Stromal cell of bone marrow (primary cell): ENCODE measurements at places on chromosomes 1 and 21.

- no peak for DNase-seq
Observed at GRCh38 chr1:24961961-24962861, 32.1 kb upstream of the RUNX3 start.

- DNase-seq, result no peak
Observed at GRCh38 chr1:71706029-71706671, 576.2 kb downstream of the NEGR1 start.

DNA sequence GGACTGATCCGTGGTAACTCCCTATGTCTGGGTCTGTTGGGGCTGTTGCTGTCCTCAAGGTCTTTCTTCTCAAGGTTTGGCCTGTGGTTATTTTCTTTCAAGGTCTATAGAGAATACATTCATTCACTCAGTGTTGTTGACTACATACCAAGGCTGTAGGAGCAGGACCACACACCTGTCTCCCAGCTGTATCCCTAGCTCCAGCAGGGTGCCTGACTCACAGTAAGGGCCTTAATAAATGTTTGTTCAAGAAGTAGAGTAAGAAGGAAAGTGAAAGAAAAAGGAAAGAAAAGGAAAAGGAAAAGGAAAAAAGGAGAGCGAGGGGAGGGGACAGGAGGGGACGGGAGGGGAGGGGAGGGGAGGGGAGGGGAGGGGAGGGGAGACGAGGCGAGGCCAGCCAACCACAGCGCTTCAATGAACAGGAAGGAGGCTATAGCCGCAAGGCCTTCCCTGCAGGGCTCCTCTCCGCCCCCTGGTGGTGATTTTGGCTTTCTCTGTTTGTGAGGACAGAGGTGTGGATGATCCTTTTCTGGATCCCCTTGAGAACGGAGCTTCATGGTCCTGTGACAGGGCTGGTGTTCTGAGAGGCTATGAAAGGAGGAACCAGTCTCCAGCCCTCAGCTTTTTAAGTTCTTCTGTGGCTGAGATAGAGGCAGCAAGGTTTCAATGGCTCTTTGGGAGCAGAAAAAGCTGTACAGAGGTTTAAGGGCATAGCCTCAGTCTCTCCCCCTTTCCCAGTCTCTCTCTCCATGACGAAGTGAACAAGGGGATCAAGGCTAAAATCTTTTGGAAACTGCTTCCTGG lies 30.6 kb upstream of the LCE5A start:
- no peak for DNase-seq

DNA sequence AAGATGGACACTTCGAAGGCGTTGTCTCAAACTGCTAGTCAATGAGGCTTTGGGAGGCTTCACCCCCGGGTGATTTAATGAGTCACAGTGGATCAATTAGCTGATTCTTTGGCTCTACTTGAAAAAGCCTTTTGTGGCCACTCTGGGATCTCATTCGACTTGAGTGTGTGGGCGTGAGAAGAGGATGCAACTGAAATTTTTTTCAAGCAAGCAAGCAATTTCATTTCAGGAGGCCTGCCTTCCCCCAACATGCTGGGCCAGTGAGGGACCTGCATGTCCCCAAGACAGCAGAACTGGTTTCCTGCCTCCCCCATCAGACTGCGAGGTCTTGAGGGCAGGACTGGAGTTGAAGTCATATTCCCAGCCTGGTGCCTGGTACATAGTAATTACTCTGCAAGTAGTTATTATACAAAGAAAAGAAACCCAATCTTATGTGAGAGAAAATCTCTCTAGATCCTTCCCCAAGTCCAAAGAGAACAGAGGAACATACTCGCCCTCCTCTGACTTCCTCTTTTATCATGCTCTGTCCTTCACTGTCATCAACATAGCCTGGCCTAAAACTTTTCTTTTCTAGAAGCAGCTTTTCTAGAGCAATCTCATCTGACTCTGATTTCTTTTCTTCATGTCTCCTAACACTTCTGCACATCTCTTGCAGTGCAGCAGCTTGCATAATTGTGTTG lies 22.7 kb downstream of the SYT6 start:
- no peak for DNase-seq

GRCh38 chr1:117580436-117580835 lies 25.4 kb upstream of the TENT5C start:
- DNase-seq, result no peak

DNA sequence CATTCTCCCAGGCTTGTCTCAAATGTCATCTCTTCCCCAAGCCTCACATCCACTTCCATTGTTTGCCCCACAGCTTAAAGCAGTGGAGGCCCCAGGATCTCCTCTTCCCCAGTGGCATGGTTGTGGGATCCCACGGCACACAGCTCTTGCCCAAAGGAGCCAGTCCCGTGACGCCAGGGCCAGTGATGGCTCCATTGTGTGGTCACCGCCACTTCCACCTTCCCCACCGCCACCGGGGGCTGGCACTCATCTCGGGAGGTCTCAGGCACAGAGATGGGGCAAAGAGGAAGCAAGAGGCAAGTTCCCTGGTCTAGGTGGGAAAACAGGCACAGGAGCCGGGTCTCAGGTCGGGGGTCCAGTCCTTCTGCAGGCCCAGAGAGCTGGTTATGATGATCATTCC lies 22.9 kb upstream of the ALDH4A1 start:
- no peak for DNase-seq

- no peak for DNase-seq
Observed at GRCh38 chr1:117930484-117930883, 945 bp downstream of the WDR3 start.

DNA sequence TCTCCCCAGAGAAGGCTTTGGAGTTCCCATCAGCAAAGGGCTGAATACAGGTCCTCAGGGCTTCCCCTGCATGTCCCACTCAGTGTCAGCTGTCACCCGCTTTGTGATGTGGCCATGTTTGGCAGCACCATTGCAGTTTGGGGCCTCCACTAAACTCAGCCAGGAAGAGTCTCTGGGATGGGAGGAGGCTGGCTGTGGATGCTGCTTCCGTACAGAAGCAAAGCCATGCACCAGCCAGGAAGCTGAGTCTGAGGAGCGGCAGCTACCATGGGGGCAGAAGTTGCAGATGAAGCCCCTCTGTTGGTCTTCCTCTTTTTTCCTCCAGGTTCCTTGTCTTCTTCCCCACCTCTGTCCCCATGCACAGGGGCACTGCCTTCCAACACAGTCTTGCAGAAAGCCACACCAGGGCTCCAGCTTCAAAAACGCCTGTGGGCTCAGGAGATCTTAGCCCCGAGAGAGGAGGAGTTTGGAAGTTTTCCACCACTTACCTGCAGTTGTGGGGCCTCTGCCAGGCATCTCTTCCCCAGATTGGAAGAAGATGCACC lies 416.8 kb downstream of the NPHP4 start:
- DNase-seq, result no peak

DNA sequence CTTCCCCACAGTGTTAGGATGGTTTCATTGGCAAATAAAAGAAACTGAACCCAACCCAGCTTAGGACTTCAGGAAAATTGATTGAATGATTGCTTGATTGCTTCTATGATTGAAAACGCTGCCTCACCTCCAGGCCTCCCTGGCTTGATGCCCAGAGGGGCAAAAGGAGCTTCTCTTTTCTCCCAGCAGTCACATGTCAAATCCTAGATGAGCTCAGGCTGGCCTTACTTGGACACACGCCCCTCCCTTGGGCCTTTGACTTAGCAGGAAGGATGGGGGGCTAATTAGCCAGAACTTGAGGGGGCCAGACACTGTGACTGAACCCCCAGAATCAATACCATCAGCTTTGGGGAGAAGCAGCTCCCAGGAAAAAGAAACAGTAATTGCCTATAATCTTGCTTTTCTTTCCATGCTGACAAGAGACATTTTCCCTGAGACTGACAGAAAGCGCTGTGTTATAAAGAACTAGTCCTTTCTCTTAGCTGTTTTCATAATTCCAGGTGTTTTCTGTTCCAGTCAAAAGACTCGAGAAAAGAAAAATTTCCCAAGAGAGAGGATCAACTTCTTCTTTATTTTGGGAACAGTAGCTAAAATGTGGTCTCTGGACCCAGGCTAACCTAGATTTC lies 50.8 kb upstream of the ATP5PO start:
- DNase-seq, result no peak

DNA sequence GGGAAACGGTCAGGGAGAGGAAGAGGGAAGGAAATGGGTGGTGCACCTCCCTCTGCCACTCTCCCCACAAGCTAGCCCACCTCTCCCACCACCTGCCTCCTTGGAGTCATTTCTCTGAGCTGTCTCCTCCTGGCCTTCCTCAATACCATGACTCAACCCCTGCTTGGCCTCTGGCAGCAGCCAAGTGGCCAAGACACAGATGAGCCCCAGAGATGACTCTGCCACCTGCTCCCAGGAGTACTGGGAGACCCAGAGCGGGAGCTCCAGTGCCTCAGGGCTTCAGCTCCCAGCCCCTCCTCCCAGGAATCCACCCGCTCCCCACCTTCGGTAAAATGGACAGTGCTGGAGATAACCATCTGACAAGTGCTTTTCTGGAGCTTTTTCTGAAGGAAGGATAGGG lies 2.6 kb downstream of the S100A16 start:
- no peak for DNase-seq

DNA sequence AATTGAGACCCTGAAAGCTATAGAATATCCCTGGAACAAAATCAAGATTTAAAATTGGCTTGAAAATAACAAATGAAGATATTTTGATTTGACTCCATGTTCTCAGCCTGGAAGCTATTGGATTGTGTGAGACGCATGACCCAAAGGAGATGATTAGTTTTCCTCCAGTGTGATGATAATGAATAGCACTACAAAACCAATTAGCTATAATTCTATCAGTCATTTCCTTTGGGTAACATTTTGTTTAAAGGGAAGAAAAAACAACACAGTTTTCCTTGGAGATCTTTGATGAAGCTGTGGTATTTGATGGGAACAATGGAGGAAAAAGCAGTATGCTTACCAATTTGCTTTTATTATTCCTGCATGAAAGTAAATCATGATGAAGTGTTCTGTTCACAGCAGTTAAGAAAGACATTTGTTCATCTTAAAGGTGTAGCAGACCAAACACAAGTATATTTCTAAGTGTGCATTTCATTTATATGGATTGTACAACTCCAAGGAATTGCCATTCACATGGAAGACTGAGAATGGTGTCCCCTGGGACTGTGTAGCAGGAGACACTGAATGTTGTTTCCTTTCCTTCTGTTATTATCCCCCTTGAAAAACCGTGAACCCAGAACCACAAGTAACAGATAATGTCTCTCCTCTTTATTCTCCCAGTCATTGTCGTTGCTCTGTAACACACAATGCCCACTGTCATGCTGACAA lies 111.4 kb downstream of the CACHD1 start:
- DNase-seq, result no peak

GRCh38 chr1:71081697-71082080 lies 854 bp upstream of the ZRANB2 start:
- no peak for DNase-seq

- DNase-seq, result no peak
Observed at GRCh38 chr1:67540025-67540732, 110.0 kb upstream of the SERBP1 start.

DNA sequence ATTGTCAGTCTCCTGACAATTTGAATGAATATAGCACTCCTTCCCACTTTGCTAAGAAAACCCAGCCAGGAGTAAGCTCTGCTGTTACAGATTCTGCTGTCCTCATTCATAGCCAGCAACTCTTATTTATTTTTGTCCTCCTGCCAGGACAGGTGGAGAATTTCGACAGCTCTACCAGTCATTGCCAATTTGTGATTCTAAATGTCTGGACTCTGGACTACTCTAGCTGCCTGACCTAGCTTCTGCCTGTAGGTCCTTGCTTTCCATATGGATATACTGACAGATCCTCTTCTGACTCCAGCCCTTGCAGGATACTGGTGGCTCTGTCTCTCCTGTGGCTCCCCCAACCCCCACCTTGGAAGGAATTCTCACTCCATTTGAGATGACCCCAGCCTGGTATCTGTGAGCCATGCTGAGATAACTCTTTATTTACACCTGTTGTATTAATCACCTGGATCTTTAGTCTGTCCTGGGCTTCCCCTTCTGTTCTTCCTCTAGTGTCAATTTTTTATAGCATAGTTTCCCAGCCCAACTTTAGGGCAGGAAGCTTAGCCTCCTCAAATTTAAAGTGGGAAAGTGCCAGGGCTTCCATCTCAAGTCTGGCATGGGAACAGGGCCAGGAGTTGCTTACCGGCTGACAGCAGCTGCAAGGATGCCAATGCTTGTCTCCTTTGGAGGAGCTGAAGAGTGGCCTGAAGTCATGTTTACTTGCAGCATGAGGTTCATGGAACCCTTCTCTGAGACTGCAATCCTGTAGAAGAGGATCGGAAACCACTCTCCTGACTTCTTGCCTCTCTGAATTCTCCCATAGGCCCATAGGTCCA lies 6.7 kb downstream of the PM20D1 start:
- no peak for DNase-seq

- no peak for DNase-seq
Observed at GRCh38 chr1:37288900-37289299, 185.5 kb upstream of the ZC3H12A start.

- no peak for DNase-seq
Observed at GRCh38 chr1:4075436-4076225, 175.6 kb upstream of the C1orf174 start.

DNA sequence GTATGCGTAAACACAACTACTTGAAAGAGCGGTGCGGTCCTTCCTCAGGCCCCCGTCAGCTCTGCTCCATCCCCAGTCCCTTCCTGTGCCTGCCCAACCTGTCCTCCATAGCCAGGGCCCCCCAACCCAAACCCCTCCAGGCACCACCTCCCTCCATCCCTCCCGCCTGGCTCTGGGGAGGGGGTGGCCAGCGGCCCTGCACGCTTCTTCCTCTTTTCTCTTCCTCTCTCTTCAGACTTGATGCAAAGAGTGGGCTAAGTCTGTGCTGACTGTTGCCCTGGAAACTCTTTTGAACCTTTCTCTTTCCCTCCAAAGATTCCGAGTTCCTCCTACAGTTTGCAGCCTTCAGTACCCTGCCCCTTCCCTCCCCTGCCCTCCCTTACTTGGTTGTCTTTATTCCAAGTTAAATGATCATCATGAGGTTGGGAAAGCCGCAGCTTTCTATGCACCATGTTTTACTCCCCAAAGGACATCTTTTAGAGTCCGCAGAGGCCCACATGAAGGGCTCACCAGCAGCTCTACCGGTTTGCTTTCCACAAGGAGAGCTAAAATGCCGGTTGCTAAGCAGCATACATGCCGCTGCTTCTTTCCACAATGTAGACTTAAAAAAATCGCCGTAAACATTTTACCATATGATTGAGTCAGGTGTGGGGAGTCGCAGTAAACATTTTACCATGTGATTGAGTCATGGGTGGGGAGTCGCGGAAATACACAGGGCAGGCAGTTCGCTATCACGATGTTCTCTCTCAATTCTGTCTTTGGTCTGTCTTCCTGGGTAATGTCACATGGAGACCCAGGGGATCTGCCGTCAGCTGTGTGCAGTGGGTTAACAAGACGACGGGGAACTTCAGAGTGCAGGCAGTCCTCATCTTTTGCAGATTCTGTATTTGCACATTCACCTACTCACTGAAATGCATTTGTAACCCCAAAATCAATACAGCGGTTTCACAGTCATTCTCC lies 525.3 kb downstream of the KIF26B start:
- no peak for DNase-seq

DNA sequence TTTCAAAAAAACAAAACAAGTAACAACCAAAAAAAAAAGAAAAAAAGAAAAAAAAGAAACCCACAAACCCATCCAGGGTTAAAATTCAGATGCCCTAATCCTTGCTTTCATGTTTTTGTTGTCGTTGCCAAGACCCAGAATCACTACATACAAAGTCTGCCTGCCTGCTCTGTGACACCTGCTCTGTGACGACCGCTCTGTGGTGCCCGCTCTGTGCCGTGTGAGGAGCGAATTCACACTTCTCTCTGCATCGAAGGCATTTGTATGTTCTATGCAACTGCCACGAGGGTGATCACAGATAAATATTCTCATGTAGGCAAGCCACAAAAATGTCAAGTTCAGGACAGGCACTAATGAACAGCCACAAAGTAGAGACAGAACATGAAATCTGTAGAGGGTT lies 178.6 kb downstream of the SLC45A1 start:
- no peak for DNase-seq
